Activated T-helper 1 cell treated with anti-CD3 and anti-CD28 coated beads, Interleukin-12 subunit alpha, Interleukin-12 subunit beta, Interleukin-2, Interleukin-4 antibody, amounts not matched to agents 30 ng/mL and 10 ng/mL and 1 ng/mL, durations not matched to agents 14 hours and 24 hours and 36 hours (primary cell): ENCODE measurements at places on chromosomes 3 and 15. TPM values are rescaled to one million over a fixed set of nuclear protein-coding genes. Genes with fewer than 3 reads are reported as not detected.

The HHATL gene
- total RNA-seq: not detected in 2 replicates

The RAD51 gene
- total RNA-seq: 62.0 and 62.4 TPM in 2 replicates

The TMEM207 gene
- not detected in 2 replicates for total RNA-seq

The XIRP1 gene
- 2.4 and 3.0 TPM in 2 replicates for total RNA-seq

The CGNL1 gene
- total RNA-seq: not detected in 2 replicates

The ATP6V1A gene
- 39.1 and 40.0 TPM in 2 replicates for total RNA-seq

The RTP1 gene
- total RNA-seq: not detected in 2 replicates

The CCK gene
- not detected in 2 replicates for total RNA-seq

The CFAP100 gene
- total RNA-seq: not detected in 2 replicates

The SRP14 gene
- total RNA-seq: 144 and 147 TPM in 2 replicates

The PLCB2 gene
- total RNA-seq: 88.5 and 89.0 TPM in 2 replicates

The GP9 gene
- total RNA-seq: not detected in 2 replicates

The RAB43 gene
- 46.8 and 47.6 TPM in 2 replicates for total RNA-seq

The HDC gene
- total RNA-seq: 2.1 and 2.4 TPM in 2 replicates

The CASR gene
- total RNA-seq: not detected in 2 replicates

The ESYT3 gene
- total RNA-seq: 0.34 and 0.44 TPM in 2 replicates

The GATM gene
- total RNA-seq: 0.86 and 1.0 TPM in 2 replicates

The ILDR1 gene
- 0.34 and 0.76 TPM in 2 replicates for total RNA-seq

The SEMA6D gene
- total RNA-seq: not detected in 2 replicates

The ARID3B gene
- 48.8 and 53.6 TPM in 2 replicates for total RNA-seq

The MORC1 gene
- not detected in 2 replicates for total RNA-seq

The ADGRG7 gene
- total RNA-seq: not detected in 2 replicates

The TRANK1 gene
- total RNA-seq: 2.3 and 3.4 TPM in 2 replicates

The SEMA3G gene
- 0.13 TPM in 1 of 2 replicates, not detected in the other for total RNA-seq

The CHRD gene
- not detected in 2 replicates for total RNA-seq
